Liver (tissue), 10 donors: ENCODE measurements at places on chromosomes 12 and 14. TPM values are rescaled to one million over a fixed set of nuclear protein-coding genes. Genes with fewer than 3 reads are reported as not detected.

DNA sequence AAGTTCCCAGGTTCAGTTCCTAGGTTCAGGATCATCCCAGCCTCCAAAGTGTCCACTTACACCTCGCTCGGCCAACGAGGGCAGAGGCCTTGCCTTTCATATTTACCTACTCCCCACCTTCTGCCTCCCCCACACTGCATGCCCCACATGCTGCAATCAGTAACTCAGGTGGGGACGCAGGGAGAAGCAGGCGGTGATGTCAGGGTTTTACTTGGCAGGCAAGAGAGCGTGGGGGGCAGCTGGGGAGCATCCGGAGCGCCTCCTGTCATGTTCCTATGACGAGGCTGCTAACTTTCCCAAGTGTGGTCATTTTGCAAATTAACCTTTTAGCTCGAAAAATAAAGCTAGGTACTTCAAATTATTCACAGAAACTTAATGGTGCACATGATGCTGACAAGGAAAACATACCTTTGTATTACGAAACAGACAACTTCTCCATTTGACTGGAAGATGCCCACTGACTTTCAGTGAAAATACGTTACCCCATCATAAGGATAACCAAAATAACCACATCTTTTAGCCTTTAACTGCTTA is 53.8 kb downstream of the SETD3 start:
- DNase-seq, result peak; percentile 50

The CEBPE gene
- polyA plus RNA-seq, result not detected

The CMTM5 gene
- polyA plus RNA-seq, result not detected

GRCh38 chr12:130013771-130014484 is 110.1 kb upstream of the TMEM132D start:
- DNase-seq, result peak; percentile 60

The GLIPR1 gene
- 3.0 TPM for polyA plus RNA-seq

- DNase-seq, result peak; percentile 81
Observed at GRCh38 chr12:124566161-124566996, 1.0 kb downstream of the NCOR2 start.

- DNase-seq, result no peak
Observed at GRCh38 chr14:24761141-24761540, 127.2 kb upstream of the GZMB start.

DNA sequence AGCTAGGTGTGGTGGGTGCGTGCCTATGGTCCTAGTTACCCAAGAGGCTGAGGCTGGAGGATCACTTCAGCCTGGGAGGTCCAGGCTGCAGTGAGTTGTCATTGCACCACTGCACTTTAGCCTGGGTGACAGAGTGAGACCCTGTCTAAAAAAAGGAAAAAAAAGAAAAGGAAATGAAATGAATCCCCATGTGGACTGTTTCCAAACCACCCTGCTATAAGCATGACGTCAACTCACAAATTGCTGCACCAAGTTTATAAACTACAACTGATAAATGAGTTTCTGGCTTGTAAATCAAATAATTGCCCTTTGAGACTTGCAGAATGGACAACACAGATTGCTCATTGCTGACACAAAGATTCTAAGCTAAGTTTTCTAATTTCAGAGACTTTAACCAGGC is 51.0 kb upstream of the STK38L start:
- DNase-seq, result no peak

DNA sequence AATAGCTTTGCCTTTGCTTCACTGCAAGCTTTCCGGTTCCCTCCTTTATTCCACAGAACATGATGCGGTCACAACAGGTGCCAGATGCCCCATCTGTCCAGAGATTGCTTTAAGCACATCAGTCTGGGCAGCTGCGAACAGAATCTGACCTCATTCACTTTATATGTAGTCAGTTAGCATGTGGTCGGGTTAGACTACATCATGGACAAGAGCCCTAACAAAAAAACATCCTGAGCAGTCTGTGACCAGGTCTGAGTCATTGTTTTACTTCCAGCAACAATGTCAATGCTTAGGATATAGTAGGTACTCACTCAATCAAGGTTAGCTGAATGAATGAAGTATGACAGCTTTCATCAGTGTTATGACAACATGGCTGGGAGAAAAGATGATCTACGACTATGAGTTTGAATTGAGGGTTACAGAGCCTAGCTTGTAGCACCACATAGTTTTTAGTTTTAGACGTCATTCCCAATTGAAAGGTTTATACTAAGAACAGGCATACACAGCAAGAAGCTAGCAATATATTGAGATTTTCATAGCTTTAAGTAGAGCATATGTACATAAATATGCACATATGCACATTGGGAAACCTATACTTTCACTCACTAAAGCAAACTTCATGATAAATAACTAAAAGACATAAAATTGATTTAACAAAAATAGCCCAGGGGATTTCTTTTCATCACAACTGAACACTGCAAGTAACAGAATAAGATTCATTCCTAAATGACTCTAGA is 64.2 kb upstream of the TMCC3 start:
- no peak for DNase-seq

DNA sequence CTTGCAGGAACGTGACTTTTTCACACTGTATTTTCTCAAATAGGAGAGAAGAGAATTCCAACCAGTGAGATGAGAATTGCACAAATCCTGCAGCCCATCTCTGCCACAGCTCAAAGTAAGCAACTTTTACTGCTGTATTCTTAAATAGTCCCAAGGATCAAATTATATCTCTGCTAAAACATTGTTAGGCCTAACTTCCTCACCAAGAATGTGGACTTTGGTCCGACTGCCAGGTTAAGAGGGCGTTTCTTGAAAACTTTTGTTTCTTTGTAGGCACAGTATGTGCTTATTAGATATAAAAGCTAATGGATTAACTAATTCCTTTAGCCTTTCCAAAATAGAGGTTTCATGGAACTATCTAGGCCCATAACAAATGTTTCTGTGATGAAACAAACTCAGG is 61.4 kb upstream of the IFNG-AS1 start:
- DNase-seq, result no peak

GRCh38 chr14:23104591-23105347 is at the start of gene CIROP:
CIROP (minus strand) TSS chr14:23104989; CDS start chr14:23104920, 69 bp downstream.
- no peak for DNase-seq

The SRRM4 gene
- not detected for polyA plus RNA-seq
